ENCODE measurements at places on chromosomes 2 and 18. TPM values are rescaled to one million over a fixed set of nuclear protein-coding genes. Genes with fewer than 3 reads are reported as not detected.

GRCh38 chr2:177572236-177572671, 179.7 kb downstream of the AGPS start:
- no peaks in the 10 kb centered on the region for H3K36me3 ChIP-seq
- no peaks in the 10 kb centered on the region for H3K27me3 ChIP-seq
- no peak overlapping the region for H3K27ac ChIP-seq

Gene GPR45
- not detected for total RNA-seq

DNA sequence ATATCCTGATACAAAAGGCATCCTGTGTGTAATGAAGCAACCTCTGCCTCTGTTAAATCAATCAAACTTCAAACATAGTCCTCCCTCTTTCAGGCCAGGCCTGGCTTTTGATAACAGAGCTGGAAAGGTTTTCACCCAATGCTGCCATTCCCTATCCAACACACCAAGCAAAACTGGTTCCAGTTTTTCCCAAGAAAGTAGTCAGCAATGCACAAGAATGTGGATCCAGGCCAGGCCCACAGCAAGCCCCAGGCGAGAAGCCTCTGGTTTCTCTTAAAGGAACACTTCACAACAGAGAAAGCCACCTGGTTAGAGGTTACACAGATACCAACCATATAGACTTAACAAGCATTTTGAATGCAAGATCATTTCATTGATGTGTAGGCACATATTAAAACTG, 49.2 kb upstream of the CCDC150 start:
- DNase-seq = no peak
- H3K27ac ChIP-seq = no peak overlapping the region

DNA sequence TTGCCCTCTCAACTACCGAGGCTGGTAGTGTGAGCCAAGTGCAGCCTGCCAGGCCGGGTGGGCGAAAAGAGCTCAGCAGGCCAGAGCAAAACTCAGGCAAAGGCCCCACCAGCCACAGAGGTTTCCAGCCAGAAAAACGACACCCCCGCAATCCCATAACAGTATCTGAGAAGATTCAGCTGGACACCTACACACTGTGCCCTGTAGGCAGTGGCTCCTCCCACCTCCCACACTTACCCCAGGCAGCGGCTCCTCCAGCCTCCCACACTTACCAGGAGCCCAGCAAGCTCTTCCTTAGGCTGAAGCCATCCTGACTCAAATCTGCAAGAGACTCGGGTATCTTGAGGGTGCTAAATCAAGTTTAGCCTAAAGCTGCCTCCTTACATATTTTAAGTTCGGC, 15.6 kb upstream of the TMEM18 start:
- DNase-seq = no peak
- peaks cover 6% of the 10 kb centered on the region for H3K4me1 ChIP-seq
- peaks cover 5% of the 10 kb centered on the region for H3K27me3 ChIP-seq
- H3K36me3 ChIP-seq = no peaks in the 10 kb centered on the region

DNA sequence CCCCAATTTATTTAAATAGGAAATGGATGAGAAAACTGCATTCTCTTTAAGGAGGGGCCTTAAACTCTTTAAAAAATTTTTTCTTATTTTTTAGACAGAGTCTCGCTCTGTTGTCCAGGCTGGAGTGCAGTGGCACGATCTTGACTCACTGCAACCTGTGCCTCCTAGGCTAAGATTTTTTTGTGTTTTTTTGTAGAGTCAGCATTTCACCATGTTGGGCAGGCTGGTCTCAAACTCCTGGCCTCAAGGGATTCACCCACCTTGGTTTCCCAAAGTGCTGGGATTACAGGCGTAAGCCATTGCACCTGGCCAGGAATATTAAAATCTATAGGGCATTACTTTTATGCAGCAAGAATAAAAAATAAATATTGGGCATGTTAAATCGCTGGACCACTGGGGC, 56.0 kb downstream of the GALR1 start:
- H3K4me3 ChIP-seq = no peak overlapping the region
- no peak for DNase-seq

Gene BIN1
- 33.4 TPM for total RNA-seq

Gene NCKAP5
- total RNA-seq = 40.8 TPM

GRCh38 chr2:186503827-186504606, 18.0 kb downstream of the ZC3H15 start:
- no peak overlapping the region for H3K4me3 ChIP-seq
- no peaks in the 10 kb centered on the region for H3K4me1 ChIP-seq
- no peak for DNase-seq
- H3K27ac ChIP-seq = no peak overlapping the region

Gene GREB1L
- 1.2 TPM for total RNA-seq

- no peak overlapping the region for H3K27ac ChIP-seq
- H3K4me3 ChIP-seq = no peak overlapping the region
- no peaks in the 10 kb centered on the region for H3K27me3 ChIP-seq
- H3K36me3 ChIP-seq = no peaks in the 10 kb centered on the region
Measured at GRCh38 chr18:49544362-49544761, 17.5 kb upstream of the LIPG start.

Gene PHLPP1
- total RNA-seq = 11.9 TPM

DNA sequence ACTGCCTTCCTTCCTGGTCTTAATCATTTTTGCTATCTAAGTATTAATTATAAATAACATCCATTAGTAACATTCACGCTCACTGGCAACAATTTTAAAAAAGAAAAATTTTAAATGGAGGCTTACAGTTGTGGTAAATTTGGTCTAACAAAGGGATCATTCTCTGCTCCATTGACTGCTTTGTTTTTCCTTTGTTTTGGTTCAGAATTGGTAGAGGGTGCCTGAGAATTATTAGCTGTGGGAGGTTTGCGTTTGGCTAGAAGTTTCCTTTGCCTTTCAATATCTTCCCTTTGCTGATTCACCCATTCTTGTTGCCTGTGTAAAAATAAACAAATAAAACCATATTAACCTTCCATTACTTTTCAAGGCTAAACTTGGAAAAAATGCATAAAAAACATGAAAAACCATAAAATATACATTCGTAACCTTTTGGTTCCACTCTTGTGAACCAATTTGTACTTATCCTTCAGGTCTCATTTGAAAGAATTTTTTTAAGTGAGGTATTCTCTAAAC, 114.6 kb downstream of the TLK1 start:
- no peak overlapping the region for H3K27ac ChIP-seq
- no peak for DNase-seq
- no peak overlapping the region for H3K4me3 ChIP-seq
- H3K27me3 ChIP-seq = no peaks in the 10 kb centered on the region

DNA sequence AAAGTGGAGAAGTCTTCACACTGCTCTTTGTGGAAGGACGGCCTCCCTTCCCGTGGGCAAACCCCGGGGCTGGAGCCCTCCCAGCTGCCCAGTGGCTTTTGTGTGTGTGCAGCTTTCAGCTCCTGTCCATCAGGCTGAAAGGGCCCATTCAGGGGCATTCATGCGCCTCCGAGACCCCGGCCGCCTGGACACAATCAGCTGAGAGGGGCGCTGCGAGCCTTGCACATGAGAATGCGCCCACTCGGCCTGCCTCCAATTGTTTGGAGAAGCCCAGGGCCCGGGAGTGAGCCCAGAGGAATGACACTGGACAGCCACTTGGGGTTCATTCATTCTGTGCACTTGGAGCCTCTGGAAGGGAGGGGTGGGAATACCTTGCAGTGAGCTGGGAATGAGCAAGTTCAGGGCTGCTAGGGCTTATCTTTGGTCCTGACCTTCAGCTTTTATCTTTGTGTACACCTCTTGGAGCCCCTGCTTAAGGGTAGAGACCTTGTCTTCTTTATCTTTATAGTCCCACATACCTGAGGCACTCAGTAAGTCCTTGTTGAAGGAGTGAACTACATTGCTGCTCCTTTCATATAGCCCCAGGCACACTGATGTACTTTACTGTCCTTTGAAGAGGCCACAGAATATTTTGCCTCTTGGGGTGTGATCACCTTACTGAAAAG, 56.5 kb downstream of the TCF7L1 start:
- no peak overlapping the region for H3K4me3 ChIP-seq
- H3K4me1 ChIP-seq = peaks cover 10% of the 10 kb centered on the region
- no peaks in the 10 kb centered on the region for H3K27me3 ChIP-seq
- H3K36me3 ChIP-seq = no peaks in the 10 kb centered on the region
- no peak overlapping the region for H3K27ac ChIP-seq

DNA sequence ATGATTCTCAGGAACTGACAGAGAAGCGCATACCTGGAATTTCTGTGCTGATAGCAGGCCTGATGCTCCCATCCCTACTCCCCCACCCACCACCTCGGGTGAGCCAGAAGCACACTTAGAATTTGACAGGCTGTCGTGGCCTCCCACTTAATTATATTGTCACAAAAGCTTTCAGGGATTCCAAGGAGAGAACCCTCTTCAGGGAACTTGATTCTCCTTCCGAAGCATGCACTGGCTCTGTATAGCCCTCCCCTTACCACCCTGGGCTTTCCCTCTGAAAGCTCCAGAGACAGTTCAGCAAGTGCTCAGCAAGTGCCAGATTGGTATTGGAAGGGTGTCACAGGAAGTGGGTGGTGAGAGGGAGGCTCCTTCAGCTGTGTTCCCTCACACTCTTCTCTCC, 252.5 kb upstream of the SIX2 start:
- H3K36me3 ChIP-seq = no peaks in the 10 kb centered on the region
- no peak for DNase-seq
- H3K4me1 ChIP-seq = no peaks in the 10 kb centered on the region
- no peak overlapping the region for H3K27ac ChIP-seq
- no peak overlapping the region for H3K4me3 ChIP-seq
- no peaks in the 10 kb centered on the region for H3K27me3 ChIP-seq
